ENCODE measurements at places on chromosomes 3 and 15.

DNA sequence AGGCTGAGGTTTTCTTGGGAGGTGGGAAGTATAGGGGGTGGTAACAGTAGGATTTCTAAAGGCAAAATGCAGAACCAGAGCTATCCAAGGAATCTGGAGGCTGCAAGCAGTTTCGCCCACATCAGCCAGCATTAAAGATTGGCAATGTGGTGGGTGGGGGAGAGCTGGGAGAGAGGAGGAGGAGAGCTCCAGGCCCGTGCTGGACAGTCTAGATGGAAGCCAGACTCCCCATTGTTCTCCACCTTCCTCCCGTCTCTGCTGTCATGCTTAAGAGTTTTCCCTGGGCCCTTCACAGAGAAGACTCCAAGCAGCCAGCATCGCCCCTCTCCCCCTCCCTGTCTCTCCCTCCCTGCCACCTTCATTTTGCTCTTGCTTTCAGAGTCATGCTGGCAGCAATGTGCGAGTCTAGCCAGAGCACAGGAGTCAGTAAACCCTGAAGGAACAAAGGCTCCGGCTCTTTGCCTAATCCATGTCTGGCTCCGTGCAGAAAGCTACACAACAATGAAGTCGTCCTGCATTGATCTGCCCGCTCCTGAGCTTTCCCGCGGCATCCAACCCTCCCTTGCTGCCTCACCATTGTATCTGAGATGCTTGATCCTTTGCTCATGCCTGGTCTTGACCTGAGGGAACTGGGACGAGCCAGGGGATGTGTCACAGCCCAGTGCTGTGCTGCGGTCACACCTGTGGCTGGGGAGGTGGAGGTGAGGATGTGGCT is 282.9 kb downstream of the NTRK3 start:
- DNase-seq, result peak; percentile 10

- DNase-seq, result no peak
Measured at GRCh38 chr15:65197337-65197645, 12.1 kb upstream of the CLPX start.

- peak; percentile 84 for DNase-seq
Measured at GRCh38 chr3:121995161-121996137, 26.6 kb downstream of the ILDR1 start.

DNA sequence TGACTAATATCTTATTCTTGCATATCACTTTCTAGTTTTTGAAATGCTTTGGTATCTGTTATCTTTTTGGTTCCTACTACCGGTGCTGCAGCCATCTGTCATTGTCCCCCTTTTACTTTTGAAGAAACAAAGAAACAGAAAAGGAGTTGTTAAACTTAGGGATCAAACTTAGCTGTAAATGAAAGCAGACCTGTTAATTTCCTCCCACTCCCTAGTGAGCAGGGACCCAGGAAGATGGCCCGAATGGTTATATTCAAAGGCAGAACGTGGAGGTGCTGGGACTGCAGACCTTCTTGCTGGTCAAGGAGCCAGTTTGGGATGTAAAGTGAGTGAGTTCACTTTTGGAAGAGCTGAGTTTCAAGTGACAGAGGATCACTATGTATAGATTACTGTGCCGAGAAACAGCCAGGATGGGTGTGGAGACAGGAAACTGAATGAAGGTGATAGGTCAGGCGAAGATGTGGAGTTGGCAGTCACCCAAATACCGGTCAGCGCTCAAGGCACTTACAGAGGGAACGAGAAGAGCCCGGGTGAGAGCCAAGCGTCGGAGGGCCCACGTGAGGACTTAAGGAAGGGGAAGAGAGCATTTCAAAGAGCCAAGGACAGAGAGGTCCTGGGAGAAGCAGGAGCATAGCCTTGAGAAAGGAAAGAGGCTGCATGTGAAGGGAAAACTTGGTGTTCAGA is 20.1 kb downstream of the KBTBD8 start:
- DNase-seq, result no peak

- peak; percentile 11 for DNase-seq
Measured at GRCh38 chr3:22582266-22582665, 620.9 kb upstream of the UBE2E2 start.

DNA sequence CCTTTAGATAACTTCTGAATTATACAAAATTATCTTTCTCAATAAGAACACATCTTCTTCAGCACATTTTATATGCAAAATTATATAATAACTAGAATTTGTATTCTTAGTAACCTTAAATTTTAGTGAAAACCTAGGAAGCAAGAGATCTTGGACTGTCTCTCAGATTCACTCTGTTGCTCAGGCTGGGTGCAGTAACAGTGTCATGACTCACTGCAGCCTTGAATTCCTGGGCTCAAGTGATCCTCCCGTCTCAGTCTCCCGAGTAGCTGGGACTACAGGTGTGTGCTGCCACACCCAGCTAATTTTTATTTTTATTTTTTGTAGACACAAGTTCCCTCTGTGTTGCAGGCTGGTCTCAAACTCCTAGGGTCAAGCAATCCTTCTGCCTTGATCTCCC is 29.9 kb downstream of the MKRN3 start:
- DNase-seq, result no peak

DNA sequence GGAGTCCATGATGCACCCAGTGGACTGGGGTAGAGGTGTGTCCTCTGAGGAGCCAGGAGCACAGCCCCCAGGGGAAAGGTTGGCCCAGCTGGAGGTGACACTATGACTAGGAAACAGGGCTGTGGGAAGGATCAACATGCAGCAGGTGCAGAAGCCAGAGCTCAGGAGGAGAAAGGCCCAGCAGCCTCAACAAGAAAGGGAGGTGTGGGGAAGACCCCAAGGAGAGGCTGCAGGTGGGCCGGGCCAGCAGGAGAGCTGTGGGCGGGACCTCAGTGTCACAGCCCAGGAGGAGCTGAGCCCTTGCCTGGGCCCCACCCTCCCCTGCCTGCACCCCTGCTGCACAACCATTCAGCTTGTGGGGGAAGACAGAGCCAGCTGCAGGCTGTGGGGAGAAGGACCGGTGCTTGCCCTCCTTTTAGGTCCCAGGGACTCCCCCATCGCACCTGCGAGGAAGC is 18.4 kb upstream of the KLF13 start:
- no peak for DNase-seq

GRCh38 chr15:80958818-80959495 is 30.7 kb downstream of the MESD start:
- DNase-seq, result no peak

All from fibroblast of lung (primary cell).